ENCODE measurements at places on chromosomes 1 and 21. TPM values are rescaled to one million over a fixed set of nuclear protein-coding genes. Genes with fewer than 3 reads are reported as not detected.

Gene SYDE2
- total RNA-seq = 9.9 TPM

Gene SRSF10
- 90.0 TPM for total RNA-seq

Gene TSTD1
- total RNA-seq = 9.5 TPM

GRCh38 chr1:158117854-158118704 lies 62.6 kb upstream of the CD1D start:
- no peak for DNase-seq

DNA sequence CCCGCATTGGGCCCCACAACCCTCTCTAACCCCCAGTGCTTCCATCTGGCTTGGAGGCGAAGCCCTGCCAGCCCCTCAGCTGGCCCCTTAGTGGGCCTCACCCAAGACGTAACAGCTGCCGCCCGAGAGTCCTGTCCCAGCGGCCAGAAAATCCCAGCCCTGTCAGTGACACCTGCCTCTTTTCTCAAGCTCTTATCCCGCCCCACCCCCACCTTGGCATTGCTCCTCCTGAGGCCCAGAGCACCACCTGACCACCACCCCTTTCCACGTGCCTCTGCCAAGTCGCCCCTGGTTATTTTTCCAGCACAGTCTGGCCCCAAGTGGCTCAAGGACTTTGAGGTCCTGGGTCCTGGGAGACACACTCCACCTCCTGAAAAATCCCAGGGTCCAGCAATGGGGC lies 5.9 kb upstream of the CTRC start:
- DNase-seq = no peak

- DNase-seq = peak; percentile 62
These were observed 55.0 kb downstream of the ADARB1 start for GRCh38 chr21:45129189-45129923.

GRCh38 chr1:159779403-159779851 lies 1.3 kb upstream of the DUSP23 start:
- peak; percentile 90 for DNase-seq

- no peak for DNase-seq
These were observed 57.6 kb upstream of the IFNLR1 start for GRCh38 chr1:24244519-24245268.

Gene CD1E
- not detected for total RNA-seq

Gene SAMD13
- 0.93 TPM for total RNA-seq

Gene C4BPB
- total RNA-seq = 0.25 TPM

Data from astrocyte (in vitro differentiated cells and primary cell).